ENCODE measurements at places on chromosomes 7 and 10.

DNA sequence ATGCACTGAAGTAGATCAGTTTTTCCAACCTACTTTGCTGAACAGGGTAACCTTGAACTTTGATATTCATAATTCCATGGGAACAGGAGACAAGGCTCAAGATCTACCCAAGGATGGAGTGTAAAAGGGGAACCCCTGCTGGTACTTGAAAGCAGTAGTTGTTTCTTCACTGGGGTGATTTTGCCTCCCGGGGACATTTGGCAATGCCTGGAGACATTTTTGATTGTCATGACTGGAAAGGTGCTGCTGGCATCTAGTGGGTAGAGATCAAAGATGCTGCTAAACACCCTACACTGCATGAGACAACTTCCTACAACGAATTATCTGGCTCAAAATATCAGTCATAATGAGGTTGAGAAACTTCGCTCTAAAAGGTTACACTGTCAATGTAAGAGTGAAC lies 214.8 kb upstream of the CTBP2 start:
- no peak for DNase-seq

- no peak for DNase-seq
Observed at GRCh38 chr7:126450269-126450671, 802.5 kb downstream of the GRM8 start.

GRCh38 chr7:118082506-118082905 lies 101.5 kb upstream of the LSM8 start:
- no peak for DNase-seq

- DNase-seq: no peak
Observed at GRCh38 chr7:30430777-30431176, 47.8 kb downstream of the NOD1 start.

DNA sequence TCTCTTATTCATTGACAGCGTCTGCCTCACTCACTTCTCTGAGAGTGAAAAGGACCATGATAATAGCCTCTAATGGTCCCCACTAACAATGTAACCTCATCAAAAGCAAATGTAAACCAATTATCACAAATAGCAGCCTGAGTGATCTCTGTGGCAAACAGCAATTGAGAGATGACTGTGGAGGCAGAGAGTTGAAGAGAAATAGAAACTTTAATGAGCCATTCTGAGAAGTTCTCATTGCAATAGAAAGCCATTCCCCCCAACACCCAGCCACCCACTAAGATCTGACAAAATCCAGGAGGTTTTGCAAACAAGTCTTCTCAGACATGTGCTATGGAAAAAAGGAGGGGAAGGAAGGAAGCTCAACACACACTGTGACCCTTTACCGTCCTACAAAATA lies 44.2 kb upstream of the RNF148 start:
- no peak for DNase-seq

DNA sequence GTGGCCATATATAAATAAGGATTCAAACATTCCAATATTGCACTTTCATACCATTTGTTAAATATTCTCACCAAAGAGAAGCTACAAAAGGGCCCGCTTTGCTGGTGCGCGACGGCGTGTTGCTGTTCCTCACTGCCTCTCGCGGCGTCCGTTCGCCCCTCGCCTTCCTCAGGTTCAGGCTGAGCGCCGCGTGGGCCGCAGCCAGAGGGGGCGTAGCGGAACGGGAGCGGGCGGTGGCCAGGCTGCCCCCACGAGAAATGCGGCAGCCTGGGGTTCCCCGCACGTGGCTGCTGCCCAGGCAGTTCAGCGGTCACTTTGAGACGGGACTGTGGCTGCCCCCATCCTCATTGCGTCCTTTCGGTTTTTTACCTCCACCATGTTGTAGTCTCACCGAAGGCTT lies 67.3 kb upstream of the VWDE start:
- DNase-seq: no peak

GRCh38 chr10:86343761-86344160 lies 22.8 kb downstream of the GRID1 start:
- no peak for DNase-seq

DNA sequence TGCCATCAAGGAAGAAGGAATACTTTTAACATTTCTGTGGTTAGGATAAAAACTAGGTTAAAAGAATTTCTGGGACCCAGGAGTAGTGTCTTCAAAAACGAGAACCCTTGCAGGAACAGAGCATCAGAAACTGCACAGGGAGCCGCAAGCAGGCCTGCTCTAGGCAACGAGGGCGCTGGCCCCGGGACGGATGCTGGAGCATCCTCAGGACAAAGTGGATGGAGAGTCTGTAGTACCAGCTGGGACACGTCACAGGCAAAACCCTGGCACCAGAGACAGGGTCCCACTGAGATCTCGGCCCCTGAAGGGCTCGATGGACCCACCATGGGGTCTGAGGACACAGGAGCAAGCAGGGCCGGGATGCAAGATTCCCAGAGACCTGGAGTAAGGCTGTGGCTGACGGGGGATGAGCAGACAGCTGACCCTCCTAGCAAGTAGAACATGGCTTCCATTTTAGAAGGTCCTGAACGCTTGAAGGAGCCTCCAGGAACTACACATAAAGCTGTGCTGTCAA lies 106.6 kb downstream of the GALNT11 start:
- DNase-seq: no peak

DNA sequence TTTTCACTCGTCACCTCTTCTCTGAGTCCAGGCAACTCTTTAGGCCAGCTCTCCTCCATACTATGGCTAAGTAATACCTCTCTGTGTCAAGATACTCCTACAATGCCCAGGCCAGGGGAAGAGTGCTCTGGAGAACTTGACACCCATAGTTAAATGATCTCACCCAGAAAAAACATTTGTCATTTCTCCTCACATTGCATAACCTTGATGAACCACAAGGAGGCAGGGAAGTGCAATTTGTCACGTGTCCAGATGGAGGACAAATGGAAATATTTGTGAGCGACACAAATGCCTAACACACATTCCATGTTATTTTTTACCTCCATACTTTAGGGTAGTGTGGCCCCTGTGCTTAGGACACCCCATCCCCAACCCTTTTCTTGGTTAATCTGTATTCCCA lies 78.3 kb downstream of the HTR7 start:
- no peak for DNase-seq

GRCh38 chr7:22569586-22570321 lies 69.8 kb upstream of the STEAP1B start:
- DNase-seq: no peak

DNA sequence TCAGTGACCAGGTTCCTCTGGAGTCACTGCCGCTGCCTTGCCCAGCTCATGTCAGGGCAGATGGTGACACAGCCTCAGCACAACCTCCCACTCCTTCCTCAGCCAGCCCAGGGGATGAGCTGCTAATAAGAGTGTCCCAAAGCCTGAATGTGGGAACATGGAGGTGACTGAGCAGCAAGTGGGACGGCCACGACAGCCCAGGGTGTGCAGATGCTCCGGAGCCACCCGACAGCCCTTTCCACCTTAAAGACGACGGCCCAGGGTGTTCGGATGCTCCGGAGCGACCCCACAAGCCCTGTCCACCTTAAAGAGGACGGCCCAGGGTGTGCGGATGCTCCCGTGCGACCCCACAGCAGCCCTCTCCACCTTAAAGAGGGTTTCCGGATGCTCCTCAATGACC lies 89.2 kb downstream of the DIP2C start:
- no peak for DNase-seq

- DNase-seq: no peak
Observed at GRCh38 chr7:126040114-126041045, 1110.8 kb upstream of the POT1 start.

GRCh38 chr10:127267442-127267841 lies 71.1 kb upstream of the INSYN2A start:
- no peak for DNase-seq

- DNase-seq: no peak
Observed at GRCh38 chr10:69730251-69731156, 71.2 kb upstream of the COL13A1 start.

DNA sequence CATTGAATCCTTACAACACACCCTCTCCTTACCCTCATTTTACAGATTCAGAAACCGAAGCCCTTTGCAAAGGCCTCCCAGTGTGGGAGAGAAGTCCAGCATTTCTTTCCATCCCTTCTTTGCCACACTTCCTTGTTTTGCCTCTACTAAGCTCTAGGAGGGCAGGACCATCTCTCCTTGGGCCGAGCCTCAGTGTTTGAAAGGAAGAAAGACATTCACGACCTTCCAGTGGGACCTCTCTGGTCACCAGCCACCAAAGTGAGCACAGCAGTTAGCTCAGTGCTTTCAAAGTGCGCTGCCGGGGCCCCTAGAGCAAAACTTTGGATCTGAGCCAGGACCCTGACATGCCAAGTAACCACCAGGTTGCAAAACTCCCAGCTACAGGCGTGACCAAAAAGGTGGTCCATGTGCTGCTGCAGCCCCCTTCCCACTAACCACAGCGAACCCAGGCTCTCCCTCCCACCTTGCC lies 12.4 kb downstream of the CTBP2 start:
- no peak for DNase-seq

DNA sequence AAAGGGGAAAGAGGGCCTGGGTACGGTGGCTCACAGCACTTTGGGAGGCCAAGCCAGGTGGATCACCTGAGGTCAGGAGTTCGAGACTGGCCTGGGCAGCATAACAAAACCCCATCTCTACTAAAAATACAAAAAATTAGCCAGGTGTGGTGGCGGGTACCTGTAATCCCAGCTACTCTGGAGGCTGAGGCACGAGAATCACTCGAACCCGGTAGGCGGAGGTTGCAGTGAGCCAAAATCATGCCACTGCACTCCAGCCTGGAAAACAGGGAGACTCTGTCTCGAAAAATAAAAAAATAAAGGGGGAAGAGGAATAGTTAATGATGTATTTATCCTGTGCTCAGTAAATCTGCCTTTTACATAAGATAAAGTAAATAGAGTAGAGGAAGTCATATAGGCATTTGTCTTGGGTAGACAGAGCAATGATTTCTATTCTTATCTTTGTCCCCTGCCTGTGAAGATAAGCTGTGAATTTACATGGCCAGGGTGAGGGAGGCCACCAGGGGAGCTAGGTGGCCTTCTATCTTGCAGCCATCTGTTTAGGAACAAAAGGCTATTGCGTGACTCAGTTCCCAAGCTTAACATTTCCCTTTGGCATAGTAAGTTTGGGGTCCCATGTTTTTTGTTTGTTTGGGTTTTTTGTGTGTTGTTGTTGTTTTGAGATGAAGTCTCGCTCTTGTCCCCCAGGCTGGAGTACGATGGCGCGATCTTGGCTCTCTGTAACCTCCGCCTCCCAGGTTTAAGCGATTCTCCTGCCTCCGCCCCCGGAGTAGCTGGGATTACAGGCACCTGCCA lies 73.2 kb upstream of the GTF2I start:
- no peak for DNase-seq

- DNase-seq: no peak
Observed at GRCh38 chr7:20385126-20385525, 54.4 kb downstream of the ITGB8 start.

DNA sequence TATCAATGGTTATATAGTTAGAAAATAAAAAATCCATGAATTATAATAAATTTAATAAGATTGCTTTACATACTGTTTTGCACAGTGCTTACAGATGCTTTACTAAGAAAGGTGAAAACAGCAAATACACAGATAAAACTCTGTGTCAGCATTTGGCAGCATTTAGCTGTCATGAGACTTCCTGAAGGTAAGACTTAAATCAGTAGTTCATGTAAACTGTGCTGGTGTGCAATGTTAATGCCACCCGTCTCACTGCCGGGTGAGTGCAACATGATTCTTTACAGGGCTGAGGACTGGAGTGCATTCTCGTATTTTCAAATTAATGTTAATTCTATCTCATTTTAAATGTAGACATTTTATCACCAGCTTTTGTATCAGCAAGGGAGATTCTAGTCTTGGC lies 326.2 kb upstream of the POT1 start:
- DNase-seq: no peak

- no peak for DNase-seq
Observed at GRCh38 chr7:69687739-69688433, 89.6 kb downstream of the AUTS2 start.

DNA sequence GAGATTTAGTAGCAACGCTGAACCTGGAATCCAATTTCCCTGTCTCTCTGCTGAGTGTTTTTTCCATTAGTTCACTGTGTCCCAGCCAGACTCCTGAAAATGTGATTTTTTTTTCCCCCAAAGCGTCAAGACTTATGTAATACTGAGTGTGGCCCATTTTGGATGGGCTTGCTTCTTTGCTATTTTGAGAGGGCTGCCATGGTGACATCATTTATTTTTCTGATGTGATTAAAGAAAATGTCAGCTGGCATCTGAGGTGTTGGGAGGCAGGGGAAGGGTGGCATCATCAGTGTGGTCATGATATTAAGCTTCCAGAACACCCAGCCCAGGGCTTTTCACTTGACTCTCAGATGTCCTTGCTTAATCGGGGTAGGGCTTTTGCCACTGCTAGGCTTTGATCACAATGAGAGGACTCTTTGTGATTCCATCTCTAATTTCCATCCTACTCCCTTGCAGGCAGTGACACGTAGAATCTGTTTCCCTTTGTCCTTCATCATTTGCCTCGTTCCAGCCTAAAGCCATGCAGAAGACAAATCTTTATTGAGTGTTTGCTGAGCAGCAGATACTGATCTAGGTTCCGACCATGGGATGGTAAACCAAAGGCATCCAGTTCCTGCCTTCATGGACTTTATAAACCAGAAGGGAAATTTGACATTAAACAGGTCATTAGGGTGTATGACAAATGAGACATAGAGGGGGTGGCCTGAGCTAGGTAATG lies 7.4 kb downstream of the ZNF365 start:
- DNase-seq: no peak

- DNase-seq: no peak
Observed at GRCh38 chr10:60384708-60385398, 4.8 kb downstream of the ANK3 start.

GRCh38 chr10:21402606-21403083 lies 122.8 kb downstream of the SKIDA1 start:
- no peak for DNase-seq

GRCh38 chr10:80122746-80123145 lies 9.8 kb upstream of the PLAC9 start:
- DNase-seq: no peak

- no peak for DNase-seq
Observed at GRCh38 chr7:105826143-105826542, 50.3 kb downstream of the ATXN7L1 start.

DNA sequence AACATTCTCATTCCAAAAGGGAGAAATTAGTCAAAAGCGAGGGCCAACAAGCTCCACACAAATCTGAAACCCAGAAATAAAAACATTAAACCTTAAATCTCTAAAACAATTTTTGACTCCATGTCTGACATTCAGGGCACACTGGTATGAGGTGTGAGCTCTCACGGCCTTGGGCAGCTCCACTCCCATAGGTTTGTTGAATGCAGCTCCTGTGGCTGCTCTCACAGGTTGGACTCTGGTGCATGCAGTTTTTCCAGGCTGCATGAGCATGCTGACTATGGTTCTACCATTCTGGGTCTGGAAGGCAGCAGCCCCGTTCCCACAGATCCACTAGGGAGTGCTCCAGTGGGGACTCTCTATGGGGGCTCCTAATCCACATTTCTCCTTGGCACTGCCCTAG lies 887.1 kb upstream of the GHITM start:
- no peak for DNase-seq

- peak; percentile 20 for DNase-seq
Observed at GRCh38 chr7:130914554-130915294, 180.7 kb upstream of the KLF14 start.

GRCh38 chr10:110612087-110612486 lies 32.0 kb upstream of the RBM20 start:
- no peak for DNase-seq

Data from activated CD4-positive, alpha-beta memory T cell treated with anti-CD3 and anti-CD28 coated beads for 36 hours (primary cell).